ENCODE measurements at places on chromosomes 6 and 20.

DNA sequence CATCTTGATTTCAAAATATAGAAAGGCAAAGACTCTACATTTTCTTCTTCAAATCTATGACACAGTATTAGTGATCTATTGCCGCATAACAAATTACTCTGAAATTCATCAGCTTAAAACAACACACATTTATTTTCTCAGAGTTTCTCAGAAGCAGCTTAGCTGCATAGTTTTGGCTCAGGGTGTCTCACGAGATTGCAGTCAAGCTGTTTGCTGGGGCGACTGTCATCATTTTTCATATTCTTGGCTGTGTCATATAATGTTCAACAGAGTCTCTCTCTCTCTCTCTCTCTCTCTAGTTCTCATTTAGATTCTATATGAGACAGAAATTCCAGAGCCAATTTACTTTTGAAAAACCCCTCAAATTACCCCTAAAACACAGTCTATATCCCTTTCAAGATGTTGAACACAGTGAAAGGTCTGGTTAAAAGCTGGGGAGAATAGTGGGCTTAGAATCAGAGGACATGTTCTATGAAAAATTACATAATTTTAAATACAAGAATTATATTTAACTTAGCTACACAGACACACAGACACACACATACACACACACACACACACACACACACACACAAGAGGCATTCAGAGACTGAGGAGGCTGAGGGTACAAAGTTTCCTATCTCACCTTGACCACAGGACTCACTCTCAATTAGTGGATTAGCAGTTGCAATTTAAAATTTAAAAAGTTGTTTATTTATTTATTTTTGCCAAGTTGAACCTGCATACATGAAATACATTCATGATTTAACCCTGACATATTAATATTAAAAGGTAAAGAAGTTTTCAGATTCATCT lies 86.7 kb downstream of the MKKS start:
- DNase-seq, result no peak

GRCh38 chr6:167795321-167795811 lies 31.3 kb upstream of the AFDN start:
- DNase-seq, result no peak

DNA sequence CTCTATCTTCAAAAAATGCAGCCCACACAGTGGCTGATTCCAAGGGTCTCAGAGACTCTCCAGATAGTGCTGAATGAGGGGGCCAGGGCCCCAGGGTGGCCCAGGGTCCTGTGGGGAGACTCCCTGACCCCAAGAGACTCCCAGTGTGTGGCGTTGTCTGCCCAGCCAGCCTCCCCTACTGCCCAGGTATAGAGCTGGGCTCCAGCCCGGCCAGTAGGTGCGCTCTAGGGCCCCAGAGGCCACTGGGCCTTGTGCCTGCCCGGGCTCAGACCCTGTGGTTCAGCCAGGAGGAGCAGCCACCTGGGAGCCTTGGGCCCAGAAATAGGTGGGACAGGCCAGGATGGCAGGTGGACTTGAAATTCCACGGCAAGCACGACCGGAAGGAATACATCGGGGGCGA lies 30.3 kb upstream of the GATA5 start:
- DNase-seq, result no peak

DNA sequence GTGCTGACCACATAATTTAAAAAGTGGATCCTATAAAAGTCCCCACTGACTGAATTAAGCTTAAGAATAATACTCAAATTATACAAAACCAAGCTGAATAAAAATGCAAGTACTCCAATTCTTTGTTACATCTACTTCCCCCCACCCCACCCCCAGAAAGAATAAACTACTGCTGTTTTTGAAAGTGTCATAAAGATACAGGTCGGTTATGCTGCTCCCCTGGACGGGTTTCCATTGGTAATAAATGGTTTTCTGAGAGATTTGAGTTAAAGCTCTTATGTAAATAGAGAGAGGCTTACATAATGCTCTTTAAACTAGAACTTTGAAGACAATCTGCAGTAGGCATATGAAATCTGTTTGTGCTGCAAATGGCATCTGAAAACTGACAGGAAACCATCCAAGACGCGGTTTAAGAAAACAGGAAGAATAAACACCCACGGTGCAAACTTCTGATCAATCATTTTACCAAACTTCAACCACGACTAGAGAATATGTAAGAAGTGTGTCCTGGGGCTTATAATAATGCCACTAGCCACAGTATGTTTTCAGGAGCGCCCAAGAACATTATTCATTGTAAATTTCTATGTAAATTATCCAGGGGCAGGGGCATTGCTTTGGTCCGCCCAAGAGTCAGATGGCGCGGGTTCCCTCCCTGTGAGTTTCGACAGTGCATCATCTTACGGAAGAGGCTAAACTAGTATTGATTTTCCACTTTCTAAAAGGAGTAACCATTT lies 10.8 kb upstream of the POU3F2 start:
- DNase-seq, result no peak

DNA sequence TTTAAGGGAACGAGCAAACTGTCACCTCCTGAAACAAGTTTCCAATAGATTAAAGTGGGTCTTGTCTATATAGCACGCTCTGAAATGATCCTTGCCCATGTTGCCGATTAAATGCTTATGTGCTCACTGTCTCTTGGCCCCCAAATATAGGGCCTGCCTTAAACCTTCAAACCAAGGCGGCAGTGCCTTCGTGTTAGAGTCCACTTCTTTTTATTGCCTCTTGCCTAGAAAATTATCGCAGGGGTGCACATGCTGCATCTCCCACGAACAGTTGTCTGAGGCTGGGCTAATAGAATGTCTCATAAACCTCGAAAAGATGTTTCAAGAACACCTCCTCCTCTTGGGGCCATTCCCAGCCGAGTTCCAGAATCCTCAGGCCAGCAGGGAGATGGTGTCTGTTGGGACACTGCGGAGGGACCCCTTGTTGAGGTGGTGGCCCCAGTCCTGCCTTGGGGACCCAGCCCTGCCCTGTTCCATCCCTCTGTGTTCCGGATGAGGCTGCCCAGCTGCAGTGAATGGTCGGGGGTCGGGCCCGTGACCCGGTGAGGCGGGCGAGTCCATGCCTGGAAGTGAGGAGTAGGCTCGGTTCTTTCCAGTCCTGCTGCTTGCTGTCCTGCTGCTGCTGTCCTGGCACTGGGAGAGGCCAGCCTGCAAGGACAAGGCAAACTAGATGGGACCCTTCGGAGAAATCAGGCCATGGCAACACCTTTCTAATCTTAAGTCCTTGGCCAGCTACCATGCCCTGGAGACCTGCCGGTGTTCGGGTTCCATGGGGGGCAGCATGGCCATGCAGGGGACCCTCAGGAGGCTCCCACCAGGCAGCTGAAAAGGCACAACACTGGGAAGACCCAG lies 34.7 kb upstream of the SLCO4A1 start:
- DNase-seq, result no peak

DNA sequence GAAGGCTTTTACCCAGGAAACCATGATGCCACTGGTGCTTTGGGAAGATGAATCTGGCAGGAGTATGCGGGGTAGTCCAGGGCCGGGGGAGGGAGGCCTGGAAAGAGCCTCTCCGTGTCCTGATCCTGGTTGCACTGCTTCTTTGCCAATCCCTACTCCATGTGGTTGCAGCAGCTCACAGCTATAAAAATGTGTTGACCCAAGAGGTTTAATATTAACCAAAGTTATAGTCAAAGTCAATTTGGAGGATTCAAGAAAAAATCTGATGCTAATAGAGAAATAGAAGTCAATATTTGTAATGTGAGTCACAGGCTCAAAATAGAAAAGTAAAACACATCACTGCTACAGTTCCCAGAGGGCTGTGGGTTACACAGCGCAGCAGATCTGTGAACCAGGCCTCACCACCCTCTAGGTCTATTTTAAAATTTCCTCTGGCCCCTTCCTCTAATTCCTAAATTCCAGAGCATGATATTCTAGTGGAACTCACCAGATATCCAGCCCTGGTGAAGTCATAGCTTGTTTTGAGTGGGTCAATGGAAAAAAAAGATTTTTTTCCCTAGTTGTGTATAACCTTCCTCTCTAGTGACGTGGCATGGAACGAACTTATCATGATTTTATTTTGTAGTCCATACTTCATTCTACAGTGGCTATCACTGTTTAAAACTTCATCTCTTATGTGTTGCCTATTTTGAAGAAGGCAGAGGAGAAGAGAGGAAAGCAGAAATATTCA lies 63.2 kb upstream of the BMP2 start:
- DNase-seq, result no peak

DNA sequence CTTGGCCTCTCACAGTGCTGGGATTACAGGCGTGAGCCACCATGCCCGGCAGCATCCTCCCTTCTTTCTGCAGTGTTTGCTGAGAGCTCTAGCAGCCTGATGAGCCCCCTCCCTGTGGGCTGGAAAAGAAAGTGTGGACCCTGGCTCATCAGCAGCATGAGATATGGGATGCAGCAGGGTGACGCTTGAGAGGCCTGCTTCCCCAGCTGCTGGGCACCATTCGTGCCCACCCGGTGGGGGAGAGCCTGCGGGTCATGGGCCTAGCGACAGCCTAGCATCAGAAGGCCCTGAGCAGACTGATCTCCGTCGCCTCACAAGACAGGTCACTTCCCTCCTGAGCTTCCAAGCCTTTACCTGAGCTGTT lies 16.0 kb upstream of the CCDC167 start:
- DNase-seq, result no peak
